KBM-7 (cell line): ENCODE measurements at places on chromosomes 13 and 19.

- DNase-seq: peak; percentile 78
These were observed 60.9 kb downstream of the WDFY2 start for GRCh38 chr13:51645154-51645650.

DNA sequence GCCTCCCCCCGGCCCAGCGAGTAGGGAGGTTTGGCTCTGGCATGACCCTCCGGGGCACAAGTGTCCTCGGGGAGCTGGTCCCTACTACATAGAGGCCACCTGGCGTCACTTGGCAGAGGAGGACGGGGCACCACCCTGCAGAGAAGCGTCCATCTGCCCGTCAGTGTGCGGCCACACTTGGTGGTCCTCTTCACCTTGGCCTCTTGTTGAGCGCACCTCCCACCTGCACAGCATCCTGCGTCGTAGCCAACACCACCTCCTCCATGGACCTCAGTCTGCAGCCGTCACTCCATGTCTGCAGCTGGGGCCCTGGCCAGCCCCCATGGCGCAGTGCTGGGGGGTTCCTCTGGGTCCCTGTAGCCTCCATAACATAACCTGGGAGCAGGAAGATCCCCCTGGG is 35.1 kb downstream of the MCF2L start:
- DNase-seq: no peak

DNA sequence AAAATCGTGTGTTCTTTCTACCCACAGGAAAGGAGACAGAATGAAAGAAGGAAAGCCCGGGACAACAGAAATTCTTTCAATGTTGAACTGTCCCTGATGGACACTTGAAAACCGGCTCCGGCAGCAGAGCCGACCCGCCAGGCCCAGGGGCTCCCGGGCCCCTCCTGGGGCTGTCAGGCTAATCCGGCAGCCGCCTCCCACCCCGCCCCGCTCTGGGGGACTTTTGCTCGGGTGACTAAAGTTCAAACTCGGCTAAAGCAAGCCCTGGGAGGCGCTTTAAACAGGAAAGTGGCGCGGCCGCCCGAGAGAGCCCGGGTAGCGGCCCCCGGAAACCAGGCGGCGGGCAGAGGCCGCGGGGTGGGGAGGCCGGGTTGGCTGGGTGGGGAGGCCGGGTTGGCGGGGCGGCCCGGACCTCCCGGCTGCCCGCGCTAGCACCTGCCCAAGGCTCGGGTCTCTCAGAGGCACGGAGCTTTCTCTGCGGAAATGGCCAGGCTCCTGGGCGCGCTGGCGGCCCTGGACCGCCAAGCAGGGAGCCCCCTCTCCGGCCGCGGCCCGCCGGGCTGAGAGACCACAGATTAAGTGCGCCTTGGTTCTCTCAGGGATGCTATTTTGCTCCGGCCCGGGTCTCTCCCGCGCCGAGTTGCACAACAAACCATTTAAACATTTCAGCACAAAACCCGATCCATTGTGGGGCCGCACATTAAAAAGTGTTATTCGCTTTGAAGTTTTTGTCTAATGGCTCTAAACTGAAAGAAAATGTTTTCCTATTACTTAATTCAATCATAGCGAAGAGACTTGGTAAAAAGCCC is 2.6 kb upstream of the GSX1 start:
- no peak for DNase-seq

DNA sequence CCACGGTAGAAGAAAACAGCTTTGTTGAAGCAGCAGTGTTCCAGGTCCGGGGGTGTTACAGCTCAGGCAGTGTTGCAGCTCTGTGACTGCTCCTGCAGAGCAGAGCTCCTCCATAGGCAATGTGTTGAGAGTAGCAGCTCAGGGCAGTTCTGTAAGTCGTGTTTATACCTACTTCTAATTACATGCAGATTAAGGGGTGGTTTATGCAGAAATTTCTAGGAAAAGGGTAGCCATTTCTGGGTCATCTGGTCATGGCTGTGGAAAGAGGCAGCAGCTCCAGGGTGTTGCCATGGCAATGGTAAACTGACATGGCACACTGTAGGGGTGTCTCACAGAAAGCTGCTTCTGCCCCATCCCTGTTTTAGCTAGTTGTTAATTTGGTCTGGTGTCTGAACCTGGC is 316.4 kb downstream of the GPC5 start:
- no peak for DNase-seq

DNA sequence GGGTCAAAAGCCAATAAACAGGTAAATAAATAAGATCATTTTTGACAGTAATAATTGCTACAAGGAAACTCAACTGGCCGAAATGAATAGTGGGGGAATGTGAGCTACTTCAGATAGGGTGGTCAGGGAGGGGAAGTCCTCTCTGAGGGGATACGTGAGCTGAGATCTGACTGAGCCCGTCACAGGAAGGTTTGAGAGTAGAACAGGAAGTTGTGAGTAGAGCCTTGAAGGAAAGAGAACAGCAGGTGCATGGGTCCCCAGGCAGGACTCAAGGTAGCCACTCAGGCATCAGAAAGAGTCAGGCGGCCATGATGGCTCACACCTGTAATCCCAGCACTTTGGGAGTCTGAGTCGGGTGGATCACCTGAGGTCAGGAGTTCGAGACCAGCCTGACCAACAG is 6.3 kb downstream of the IRGQ start:
- DNase-seq: no peak
